ENCODE measurements at places on chromosomes 12 and 14.

GRCh38 chr12:102408487-102409297 lies 71.7 kb downstream of the IGF1 start:
- DNase-seq: no peak

- DNase-seq: no peak
Measured at GRCh38 chr12:41250748-41251147, 62.6 kb downstream of the PDZRN4 start.

DNA sequence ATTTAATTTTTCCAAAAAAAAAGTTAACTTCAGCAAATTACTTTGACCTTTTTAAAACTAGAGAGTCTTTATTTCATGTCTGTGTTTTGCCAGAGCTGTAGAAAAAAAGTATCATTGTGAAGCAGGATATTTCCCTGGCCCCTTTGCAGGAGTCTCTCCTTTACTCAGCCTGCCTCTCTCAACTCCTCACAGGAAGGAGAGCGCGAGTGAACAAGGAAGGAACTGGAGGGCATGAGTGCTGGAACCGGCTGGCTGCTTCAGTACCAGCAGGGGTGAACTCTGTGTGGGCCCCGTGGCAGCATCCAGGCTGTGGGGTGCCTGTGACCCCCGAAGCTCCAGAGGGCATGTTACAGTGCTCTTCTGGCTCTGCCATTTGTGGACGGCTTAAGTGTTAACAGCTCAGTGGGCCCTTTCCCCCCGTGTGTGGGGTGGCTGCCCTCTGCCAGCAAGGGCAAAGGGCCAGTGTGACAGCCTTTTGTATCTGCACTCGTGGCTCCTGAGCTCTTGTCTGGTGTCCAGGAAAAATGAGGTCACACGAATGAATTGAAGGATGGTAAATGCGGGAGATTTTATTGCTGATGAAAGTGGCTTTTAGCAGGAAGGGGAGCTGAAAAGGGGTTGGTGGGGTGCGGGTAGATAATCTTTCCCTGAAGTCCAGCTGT lies 76.6 kb upstream of the KCNH3 start:
- no peak for DNase-seq

DNA sequence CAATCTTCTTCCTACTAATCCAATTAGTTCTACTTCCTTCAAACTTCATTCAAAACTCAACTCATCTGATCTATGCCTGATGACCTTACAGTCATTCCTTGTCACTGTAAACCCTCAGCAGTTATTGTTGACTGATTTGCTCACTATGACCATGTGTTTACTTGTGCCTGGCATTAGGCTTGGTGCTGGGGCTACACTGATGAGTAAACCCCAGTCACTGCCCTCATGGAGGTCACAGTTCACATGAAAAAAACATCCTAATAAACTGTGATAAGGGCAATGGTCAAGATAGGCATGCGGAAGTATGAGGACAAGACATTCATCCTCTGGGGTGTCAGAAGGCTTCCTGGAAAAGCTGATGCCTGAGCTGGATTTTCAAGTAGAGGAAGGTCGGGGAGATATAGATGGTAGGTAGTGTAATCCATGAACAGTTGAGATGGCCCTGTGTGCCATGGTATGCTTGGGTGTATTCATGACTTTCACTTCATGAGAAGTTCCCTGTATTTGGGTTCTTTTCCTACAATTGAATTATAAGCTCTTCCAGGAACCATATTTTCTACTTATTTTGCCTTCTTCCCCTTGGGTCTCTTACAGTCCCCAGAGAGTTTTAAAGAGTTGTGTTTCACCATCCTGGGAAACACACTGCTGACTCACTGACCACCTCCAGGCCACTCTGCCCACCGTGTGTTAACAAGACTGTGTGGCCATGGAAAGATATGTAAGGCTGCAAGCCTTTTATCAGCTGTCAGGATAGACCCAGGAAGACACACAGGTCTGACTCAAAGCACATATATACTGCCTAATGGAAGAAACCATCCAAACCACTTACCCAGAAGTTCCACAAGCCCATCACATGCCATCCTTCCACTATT lies 38.7 kb upstream of the DUSP6 start:
- DNase-seq: no peak

- DNase-seq: no peak
Measured at GRCh38 chr12:91058786-91059185, 962 bp upstream of the KERA start.

GRCh38 chr12:52763991-52764390 lies 13.2 kb downstream of the KRT76 start:
- no peak for DNase-seq

DNA sequence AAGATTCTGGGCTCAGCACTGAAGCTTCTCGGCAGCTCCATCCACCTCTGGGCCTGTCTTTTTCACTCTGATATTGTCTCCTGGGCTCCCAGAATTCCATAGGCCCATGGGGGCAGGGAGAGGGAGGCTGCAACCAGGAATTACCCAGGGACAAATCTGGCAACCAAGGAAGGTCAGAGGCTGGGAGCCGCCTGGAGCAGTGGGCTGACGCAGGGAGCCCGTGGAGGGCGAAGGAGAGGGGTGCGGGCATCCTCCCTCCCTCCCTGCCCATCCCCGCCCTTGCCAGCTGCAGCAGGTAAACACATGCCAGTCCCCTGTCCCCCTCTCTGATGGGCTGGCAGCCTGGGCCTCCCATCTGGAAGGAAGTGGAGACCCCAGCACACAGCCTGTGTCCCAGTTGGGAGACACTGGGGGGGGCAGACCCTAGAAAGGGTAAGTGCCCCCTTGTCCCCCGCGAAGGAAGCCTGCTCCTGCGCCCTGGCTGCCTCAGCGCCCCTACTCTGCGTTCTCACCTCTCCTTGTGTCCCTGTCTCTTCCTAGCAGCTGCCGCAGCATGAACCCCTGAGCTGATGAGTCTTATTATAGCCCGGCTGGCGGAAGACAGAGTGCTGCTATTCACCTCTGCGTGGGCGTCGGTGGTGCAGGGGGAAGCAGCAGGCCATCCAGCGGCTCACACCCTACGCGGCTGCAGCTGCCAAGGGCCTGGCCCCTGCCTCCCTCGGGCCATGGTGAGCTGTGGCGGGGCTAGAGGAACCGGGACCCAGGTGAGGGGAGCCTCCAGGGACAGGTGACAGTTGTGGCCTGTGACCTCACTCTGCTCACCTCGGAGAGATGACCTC lies 6.7 kb downstream of the LRTM2 start:
- no peak for DNase-seq

DNA sequence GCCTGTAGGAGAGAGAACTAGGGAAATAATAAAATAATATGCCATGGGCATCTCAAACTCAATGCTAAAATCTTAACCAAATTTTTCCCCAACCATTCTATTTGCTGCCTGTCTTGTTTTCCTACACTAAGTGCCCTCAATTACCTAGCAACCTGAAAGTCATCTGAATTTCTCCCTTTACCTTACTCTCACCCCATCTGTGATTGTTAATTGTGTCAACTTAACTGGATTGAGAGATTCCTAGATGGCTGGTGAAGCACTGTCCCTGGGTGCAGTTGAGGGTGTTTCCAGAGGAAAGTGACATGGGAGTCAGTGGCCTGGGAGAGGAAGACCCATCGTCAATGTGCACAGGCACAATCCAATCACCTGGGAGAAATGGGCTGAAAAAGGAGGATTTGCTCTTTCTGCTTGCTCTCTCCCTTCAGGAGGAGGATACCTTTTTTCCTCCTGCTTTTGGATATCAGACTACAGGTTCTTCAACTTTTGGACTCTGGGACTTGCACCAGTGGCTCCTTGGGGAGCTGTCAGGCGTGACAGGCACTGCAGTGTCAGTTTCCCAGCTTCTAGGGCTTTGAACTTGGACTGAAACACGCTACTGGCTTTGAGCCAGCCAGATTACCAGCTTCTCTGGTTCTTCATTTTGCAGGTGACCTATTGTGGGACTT lies 100.1 kb downstream of the PPP1R12A start:
- no peak for DNase-seq

DNA sequence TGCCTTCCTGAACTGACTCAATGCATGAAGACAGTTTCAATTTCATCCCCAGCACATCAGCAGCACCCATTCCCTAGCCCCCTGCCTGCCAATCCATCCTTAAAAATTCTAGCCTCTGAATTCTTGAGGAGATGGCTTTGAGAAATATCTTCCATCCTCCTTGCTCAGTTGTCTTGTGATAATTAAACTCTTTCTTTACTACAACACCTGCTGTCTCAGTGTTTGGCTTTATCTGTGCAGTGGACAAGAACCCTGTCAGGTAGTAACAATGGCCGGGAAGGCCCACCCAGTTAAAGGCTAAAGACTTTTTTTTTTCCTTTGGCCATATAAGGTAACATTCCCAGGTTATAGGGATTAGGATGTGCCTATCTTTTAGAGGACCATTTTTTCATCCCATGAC lies 114.4 kb upstream of the NAP1L1 start:
- DNase-seq: no peak

DNA sequence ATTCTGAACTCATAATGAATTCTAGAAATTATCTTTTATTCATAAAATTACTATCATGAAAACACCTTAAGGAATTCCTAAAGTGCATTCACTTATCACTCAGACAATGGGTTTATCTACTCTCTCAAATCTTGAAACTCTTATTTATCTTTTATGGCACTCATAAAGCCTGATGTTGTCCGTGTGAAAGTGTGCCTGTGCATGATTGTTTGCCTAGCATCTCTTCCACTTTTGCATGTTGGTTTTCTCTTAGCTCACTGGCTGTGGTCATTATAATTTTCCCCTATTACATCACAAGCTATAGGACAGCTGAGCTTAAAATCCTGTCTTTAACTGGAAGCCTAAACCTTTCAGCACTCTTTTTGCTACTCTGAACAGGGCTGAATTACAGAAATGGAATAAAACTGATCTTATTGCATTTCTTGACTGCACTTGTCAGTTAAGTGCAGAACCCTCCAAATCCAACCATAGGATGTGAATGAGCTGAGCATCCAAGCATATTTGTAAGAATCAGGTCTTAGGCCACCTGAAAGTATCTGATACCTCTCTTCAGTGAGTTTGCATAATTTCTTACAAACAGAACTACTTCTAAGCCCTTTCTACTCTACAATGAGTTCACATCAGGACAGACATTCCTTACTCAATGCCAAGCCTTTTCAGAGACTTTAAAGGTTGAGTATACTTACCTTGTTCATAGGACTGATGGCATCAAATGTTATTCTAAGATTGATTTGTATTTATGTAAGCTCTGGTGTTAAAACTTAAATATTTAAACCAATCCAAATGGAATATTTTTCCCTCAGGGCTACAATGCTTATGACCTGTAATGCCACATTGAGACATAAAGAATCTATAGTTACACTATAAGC lies 221.2 kb upstream of the KITLG start:
- DNase-seq: no peak

DNA sequence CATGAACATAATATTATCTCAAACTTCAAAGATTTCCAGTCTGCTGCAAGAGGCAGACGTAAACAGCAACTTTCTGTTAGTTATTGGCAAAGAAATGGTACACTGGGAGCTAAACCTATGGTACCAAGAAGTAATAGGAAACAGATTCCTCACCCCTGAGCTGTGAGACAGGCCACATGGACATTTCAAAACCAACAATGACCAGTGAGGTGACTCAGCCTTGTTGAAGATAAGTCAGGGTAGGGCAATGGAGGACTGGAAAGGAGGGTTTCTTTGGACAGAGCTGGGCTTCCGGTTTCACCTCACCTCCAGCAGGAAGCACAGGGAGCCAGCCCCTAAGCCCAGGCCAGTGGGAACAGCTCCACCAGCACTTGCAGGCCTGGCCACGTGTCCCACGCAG lies 1320.5 kb downstream of the AACS start:
- no peak for DNase-seq

- DNase-seq: no peak
Measured at GRCh38 chr12:20625531-20625930, 69.6 kb upstream of the SLCO1C1 start.

- no peak for DNase-seq
Measured at GRCh38 chr14:46487582-46488350, 163.8 kb downstream of the RPL10L start.

GRCh38 chr12:89421092-89421835 lies 69.0 kb upstream of the DUSP6 start:
- no peak for DNase-seq

DNA sequence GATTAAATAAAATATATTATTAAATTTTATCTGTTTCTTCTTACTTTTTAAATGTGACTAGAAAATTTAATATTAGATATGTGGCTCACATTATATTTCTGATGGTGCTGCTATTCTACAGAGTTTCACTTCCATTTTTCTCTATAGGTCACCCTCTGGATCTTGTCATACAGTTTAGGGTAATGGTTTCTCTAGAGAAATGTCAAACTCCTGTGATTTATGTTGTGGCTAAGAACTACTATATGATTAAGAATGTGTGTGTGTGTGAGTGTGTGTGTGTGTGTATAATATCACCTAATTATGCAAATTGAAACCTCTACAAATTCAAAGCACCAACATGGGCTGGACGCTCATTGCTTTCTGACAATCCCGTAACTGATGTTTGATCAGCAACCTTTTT lies 325.9 kb downstream of the ADAMTS20 start:
- DNase-seq: no peak

GRCh38 chr14:32492457-32492856 lies 163.4 kb downstream of the AKAP6 start:
- no peak for DNase-seq

- no peak for DNase-seq
Measured at GRCh38 chr12:92762773-92763172, 60.0 kb downstream of the PLEKHG7 start.

DNA sequence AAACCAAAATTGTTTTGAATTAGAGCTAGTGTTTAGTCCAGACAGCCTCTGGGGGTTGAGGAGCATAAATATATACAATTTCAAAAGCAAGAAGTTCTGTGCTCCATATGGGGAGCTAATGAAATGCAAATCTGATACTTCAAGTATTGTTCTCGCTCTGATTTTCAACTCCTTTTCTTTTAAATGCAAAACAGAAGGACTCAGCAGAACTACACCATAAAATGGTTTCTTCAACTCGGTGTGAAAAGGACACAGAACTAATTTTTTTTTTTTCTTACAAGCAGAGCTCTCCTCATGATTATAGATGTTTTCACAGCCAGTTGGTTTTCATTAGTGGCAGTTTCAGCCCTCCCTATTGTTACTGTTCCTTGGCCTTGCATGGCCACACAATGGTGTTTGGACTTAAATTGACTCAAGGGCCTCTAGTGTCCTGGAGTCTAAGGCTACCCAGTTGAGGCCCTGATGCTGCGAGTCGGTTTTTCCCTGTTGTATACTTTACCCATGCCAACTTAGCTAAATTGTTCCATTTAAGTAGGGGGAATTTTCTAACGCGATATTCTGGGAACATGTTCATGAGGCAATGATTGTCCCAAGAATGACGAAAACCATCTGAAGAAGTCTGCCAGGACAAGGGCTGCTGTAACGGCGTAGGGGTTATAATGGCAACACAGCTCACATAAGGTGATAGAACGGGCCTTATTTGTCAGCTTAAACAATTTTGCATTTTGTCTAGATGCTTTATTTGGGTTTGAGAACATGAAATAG lies 120.3 kb downstream of the GPR135 start:
- no peak for DNase-seq

DNA sequence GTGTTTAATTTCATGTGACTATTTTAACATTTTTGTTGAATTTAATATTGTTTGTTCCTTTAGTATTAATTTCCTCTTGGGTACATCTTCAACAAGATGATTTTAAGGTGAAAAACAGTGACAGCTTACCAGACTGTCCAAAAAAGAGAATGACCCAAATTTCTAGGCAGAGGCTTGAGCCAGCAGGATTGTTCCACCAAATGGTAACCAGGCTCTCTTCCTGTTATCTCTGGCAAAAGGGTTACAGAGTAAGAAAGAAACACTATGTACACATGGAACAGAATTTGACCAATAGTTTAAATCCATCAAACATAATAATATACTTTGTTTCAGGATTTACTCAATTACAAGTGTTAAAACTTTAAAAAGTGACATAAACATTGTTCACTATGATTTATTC lies 39.0 kb downstream of the YAF2 start:
- no peak for DNase-seq

GRCh38 chr12:49974231-49974675 lies 1.5 kb downstream of the AQP6 start:
- DNase-seq: peak; percentile 8

Data from NCI-H1930 (cell line).